Right lobe of liver (tissue), 6 donors: ENCODE measurements at places on chromosomes 16 and 17.

DNA sequence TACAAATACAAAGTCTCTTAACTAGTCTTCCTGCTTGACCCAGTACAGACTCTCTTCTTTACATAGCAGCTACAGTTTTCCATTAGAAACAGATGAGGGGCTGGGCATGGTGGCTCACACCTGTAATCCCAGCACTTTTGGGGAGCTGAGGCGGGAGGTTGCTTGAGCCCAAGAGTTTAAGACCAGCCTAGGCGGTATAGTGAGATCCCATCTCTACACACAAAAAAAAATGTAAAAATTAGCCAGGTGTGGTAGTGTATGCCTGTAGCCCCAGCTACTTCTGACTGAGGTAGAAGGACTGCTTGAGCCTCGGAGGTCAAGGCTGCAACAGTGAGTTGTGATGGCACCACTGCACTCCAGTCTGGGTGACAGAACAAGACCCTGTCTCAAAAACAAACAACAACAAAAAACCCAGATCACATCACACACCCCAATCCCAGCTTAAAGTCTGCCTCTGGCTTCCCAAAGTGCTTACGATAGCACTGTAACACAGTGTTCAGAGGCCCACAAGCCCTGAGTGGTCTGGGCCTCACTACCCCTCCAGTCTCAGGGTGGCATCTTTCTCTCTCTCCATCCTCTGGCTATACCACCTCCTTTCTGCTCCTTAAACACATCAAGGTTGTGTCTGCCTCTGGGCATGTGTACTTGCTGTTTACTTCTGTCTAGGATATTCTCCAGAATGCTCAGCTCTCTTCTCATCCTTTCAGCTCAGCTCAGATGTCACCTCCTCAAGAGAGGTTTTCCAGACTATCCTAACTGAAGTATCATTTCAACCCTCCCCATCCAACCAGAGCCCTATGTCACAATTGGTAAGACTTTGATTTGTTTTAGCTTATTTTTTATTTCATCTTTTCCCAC, 4.0 kb downstream of the MMD start:
- DNase-seq: no peak

DNA sequence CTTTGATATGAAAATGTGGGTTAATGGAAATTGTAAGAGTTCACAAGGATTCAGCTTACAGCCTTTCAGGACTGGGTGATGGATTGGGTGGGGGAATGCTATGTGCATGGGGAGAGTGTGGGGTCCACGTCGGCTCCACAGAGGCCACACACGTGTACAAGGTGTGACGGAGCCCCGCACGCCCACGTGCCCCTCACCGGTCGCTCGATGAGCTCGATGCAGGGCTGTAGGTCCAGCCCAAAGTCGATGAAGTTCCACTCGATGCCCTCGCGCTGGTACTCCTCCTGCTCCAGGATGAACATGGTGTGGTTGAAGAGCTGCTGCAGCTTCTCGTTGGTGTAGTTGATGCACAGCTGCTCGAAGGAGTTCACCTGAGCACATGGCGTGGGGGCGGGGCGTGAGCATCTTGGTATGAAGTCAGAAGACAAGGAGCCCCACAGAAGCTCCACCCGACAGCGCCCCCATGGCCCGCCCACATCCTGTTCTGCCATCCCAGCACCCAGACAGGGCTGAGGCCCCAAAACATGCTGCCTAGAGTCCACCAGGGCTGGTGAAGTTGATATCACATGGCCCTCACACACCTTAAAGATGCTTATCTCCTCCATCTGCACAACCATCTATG, 99.1 kb downstream of the MYH11 start:
- no peak for DNase-seq

DNA sequence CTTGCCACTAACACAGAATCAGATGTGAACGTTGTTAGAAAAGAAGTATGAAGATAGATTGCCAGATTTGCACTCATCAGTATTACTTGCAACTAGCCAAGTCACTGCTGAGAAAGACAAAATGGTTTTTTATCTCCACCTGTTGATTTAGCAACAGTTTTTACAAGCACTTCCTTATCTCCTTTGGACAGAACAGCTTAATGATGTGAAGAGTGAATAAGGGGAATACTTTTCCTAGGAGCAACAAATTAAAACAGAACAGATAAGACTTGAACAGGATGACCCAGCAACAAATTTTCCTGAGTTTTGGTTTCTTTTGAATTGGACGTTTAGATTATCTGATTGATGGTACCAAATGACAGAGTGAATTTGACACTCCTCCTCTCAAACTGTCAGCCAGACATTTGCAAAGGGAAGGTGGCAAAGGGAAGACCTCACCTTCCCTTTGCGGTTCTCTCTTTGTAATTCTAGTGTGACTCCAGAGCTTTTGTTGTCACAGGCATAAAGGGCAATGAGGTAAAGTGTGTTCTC, 130.6 kb downstream of the NLK start:
- no peak for DNase-seq

- DNase-seq: no peak
These were observed 118.8 kb upstream of the FOXF1 start for GRCh38 chr16:86391486-86391885.

DNA sequence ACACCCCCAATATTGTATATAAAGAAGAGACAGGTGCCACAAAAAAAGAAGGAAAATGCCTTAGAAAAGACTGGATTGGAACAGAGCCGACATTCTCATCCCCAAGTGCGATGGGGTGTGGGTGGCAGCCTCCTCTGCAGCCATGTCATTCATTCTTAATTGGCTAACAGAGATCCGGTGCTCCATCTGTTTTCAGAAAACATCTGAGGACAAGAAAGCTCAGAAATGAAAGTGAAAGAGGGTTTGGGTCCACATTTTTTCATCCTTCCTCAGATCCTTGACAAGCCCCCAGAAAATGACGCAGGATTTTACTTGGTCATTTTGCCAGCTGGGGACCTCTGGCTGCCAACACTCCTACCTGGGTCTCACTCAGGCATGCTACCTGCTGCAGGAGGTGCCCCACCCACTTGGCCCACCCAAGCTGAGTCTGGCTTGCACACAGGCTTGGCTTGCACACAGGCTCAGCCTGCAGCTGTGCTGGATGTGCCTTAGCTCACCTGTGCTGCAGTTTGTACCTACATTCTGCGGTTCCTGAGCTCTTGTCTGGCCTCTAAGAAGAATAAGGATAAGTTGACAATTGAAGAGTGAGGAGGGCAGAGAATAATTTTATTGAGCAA, 21.9 kb downstream of the KIF2B start:
- DNase-seq: no peak

DNA sequence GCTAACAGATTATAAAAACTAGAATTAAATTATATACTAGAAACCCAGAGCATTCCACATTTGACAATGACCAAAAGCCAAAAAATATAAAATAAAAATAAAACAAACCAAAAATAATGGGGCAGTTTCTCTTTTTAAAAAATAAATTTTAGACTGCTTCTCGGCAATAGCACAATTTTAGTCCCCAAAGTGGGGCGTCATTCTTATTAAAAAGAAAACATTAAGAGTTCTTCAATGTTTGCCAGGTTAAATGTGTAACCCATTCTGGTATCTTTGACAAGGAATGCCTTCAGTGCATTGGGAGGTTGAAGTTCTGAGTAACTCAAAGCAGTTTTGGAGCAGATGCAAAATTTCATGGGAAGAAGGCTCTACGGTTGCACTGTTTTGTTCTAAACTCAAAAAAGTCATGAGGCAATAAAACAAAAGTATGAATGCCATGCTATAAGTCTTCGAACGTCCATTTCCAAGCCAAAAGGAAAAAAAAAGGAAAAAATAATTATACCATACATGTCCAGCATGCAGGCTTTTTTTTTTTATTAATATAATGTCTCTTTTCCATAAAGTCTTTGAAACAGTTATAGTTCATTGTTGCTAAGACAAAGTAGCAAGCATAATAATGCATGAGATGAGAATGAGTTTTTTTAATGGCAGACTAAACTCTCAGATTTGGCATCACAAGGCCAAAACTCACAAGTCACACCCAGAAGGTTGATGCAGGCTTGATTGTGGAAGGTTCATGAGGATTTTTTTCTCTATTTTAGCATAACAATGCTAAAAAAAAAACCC, 3.1 kb downstream of the MAF start:
- no peak for DNase-seq

- no peak for DNase-seq
These were observed at the start of gene USP22 for GRCh38 chr17:21042458-21043295. TSS of gene USP22 (minus strand) at chr17:21043011. CDS start at chr17:21042835, 176 bp downstream.

DNA sequence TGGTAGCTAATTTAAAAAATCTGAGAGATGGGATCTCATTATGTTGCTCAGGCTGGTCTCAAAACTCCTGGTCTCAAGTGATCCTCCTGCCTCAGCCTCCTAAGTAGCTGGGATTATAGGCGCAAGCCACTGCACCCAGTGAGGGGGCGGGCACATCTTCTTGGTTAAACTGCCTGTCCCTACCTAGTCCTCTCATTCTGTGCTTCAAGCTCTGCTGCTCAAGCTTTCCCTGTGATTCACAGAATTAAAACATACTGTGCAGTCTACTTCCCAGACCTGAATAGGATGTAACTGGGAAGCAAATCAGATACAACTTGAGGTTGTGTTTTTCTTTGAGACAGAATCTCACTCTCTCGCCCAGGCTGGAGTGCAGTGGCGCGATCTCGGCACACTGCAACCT, 2.3 kb downstream of the MRPL38 start:
- DNase-seq: no peak
